Head of caudate nucleus (tissue), 42 donors: ENCODE measurements at places on chromosomes 4 and X.

DNA sequence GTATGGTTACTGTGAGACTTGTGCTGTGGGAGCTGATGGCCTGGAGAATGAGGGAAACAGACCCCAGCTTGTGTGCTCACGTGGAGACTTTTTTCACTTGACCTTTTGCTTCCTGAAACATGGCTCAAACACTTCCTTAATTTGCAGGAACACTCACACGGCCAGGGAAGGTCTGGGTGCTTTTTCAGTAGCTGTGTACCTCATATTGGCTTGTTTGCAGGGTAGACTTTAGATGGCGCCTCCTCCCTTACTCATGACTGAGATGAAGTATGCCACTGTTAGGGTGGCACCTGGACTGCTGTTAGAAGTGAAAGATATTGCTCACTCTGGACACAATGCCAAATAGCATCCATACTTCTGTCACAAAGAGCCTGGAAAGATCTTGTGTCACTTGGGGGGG lies 75.7 kb upstream of the WDR1 start:
- DNase-seq = no peak

GRCh38 chr4:88659055-88659889 lies 38.4 kb downstream of the NAP1L5 start:
- DNase-seq = peak; percentile 29

- DNase-seq = no peak
Observed at GRCh38 chr4:106951891-106952290, 84.2 kb downstream of the DKK2 start.

GRCh38 chr4:54877006-54877405 lies 219.2 kb downstream of the KIT start:
- DNase-seq = no peak

- no peak for DNase-seq
Observed at GRCh38 chr4:7943211-7943610, 3.5 kb upstream of the AFAP1 start.

- DNase-seq = no peak
Observed at GRCh38 chr4:45317739-45318138, 591.4 kb upstream of the GNPDA2 start.

GRCh38 chrX:71253253-71254091 lies 468 bp downstream of the ZMYM3 start:
- peak; percentile 68 for DNase-seq

GRCh38 chrX:30212172-30212571 lies 3.2 kb upstream of the MAGEB2 start:
- DNase-seq = no peak

DNA sequence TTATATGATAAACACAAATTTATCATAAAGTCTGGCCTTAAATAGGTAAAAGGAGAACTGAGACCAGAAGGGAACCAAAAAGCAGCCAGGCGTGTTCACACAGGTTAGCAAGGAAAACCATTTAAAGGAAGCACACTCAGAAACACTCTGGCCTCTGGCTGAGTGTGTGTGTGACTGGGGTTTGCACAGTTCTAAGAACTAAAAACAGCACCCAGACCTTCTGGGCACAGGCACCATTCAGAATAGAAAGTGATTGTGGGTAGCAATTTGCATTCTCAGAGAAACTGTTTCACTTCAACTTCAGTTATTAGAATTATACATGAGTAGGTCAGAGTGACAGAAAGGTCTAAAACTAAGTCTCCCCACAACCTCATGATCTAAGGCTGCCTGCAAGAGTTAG lies 10.0 kb downstream of the GPR82 start:
- no peak for DNase-seq

- peak; percentile 47 for DNase-seq
Observed at GRCh38 chrX:16892504-16893362, 22.6 kb upstream of the RBBP7 start.

- DNase-seq = no peak
Observed at GRCh38 chrX:78092296-78092695, 11.8 kb upstream of the PGK1 start.
